ENCODE measurements at places on chromosomes 7 and 10.
A peak's percentile ranks its signal among the peaks of the same experiment; 100 is the strongest.

- DNase-seq = peak; percentile 59
These were observed 115.0 kb upstream of the ZNF438 start for GRCh38 chr10:31146491-31147209.

GRCh38 chr7:1567896-1568510 is 1.8 kb downstream of the PSMG3 start:
- no peak for DNase-seq

- DNase-seq = no peak
These were observed 25.8 kb downstream of the DENND10 start for GRCh38 chr10:119129721-119130120.

- DNase-seq = no peak
These were observed 2.3 kb upstream of the SEMA3C start for GRCh38 chr7:80921130-80921529.

GRCh38 chr7:26880852-26881251 is 16.5 kb upstream of the SKAP2 start:
- DNase-seq = no peak

DNA sequence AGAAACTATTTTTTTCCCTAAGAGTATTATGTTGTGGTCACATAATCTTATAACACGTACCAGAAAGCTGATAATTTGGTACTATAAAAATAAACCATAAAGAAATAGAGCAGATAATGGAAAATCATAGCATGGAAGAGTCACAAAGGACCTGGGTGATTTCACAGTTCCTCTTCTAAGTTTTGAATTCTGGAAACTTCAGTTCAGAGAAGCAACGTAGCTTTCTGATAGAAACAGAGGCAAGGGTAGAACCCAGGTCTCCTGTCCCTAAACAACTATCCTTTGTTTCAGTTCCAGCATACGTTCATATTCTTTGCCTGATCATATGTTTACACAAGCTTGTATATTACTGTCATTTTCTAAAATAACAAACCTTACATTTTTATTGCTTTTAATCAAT is 47.9 kb downstream of the MRC1 start:
- no peak for DNase-seq

DNA sequence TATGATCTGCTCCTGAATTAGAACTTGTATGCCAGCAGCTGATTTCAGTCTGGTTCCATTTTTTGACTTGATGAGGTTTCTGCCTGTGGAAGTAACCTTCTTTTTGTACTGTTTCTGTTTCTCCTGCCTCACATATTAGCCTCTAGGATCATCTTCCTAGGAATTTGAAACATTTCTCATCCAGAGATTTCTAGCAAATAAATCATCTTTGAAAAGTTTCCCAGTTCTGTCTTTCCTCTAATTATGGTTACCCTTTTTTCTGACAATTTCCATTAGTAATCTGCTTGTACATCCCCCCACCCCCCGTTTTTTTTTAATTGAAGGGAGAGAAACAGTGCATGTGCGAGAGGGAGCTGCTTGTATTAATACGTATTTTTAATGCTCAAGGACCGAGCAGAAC is 92.2 kb downstream of the NRF1 start:
- no peak for DNase-seq

DNA sequence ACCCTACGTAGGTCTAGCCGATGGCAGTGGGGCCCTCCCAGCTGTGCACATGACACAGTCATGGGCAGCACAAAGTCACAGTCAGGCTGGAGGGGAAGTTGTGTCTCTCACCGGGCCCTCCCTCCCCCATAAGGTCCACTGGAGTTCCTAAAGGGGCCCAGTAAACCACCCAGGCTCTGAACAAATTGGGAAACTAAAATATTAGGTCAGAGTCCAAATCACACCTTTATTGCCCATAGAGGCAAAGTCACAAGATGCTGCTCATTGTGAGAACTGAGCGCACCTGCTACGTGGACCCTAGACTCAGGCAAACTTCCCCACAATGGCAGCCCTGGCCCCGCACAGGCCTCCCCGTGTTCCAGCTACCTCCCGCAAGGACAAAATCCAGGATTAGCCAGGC is 45.2 kb upstream of the SH2B2 start:
- DNase-seq = no peak

GRCh38 chr10:14820775-14821154 is 17.1 kb downstream of the CDNF start:
- no peak for DNase-seq

DNA sequence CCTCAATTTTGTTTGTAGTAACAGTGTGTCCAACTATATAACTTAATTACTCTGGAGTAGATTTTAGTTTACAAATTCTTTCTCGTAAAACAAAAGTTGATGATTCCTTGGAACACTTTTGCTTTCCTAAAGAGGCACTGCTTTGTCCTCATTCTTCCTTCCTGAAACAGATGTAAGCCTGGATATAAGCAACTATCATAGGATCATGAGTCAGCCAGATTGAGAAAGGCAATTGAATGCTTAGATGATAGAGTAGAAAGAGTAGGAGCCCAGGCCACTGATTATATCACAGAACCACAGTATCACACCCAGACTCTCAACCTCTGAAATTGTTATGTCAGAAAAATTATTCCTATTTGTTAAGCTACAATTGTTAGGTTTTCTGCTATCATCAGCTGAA is 69.9 kb downstream of the TMEM106B start:
- peak; percentile 20 for DNase-seq

DNA sequence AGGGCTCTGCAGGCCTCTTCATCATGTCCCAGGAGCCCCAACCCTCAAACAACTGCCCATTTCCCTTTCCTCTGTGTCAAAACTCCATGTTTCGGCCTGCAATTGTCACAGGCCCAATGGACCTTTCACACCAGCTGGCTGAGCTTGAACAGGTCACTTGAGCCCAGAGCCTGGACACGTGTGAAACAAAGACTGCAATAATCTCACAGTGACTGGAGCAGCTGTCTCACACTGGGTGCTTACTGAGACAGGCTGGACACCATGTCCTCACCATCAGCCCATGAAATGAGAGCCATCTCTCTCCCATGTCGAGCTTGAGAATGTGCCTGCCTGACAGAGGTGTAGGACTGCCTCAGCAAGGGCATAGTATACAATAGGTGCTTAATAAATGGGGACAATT is 19.5 kb upstream of the EIF5AL1 start:
- DNase-seq = no peak

DNA sequence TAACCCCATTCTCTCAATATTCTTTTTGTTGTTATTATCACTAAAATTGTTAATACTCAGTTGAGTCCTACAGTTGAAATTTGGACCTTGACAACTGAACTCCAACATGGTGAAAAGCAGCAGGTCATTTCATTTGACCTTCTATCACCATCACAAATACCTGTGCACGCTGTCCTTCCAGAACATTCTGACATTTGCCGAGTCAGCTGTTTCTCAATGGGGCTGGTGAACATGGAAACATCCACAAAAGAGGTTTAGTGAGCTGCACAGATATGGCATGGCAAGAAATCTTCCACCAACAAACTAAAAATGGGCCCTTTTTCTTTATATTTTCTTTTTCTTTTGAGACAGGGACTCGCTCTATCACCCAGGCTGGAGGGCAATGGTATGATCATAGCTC is 169.7 kb downstream of the ZNF438 start:
- no peak for DNase-seq

DNA sequence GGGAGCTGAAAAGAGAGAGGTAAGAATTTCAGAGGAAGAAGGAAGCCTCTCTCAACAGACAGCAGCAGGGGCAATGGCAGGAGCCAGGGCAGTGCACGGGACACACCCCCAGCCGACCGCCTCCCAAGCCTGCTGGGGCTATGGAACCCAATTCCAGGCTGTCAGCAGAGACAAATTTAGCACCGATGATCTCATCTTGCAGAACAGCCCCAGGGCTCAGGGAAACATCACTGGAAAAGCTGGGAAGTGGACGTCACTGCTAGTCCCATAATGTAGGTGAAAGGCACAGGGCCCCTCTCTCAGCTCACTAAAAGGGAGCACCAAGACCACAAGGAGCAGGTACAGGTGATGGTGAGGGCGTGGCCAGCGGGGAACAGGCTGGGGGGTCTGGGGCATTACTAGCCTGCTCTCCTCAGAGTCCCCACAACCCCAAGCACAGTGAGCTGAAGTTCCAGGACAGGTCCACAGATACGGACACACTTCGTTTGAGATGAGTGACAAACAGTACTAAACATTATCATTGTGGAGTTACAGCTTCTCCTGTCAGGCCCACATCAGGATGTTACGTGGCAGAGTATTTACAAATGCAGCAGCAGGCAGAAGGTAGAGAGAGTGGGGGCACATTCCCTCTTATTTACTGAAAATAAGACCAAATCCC is 103.7 kb downstream of the PLXNA4 start:
- no peak for DNase-seq

DNA sequence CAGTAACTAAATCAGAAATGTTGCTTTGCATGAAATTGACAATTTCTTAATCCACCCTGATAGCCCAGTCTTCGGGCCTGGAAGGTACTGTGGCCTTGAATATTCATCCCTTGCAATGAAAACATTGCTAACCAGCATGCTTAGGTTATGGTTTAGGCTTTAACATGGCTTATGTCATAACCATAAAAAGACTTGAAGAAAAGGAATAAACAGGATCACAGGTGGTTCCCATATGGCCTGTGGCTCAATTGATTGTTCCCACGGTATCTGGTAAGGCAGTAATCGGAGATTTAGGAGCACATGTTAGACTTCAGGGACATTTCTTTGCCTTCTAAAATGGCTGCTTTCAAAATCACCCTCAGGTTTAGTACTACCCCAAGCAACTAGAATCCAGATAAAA is 139.5 kb downstream of the ST7 start:
- DNase-seq = no peak

DNA sequence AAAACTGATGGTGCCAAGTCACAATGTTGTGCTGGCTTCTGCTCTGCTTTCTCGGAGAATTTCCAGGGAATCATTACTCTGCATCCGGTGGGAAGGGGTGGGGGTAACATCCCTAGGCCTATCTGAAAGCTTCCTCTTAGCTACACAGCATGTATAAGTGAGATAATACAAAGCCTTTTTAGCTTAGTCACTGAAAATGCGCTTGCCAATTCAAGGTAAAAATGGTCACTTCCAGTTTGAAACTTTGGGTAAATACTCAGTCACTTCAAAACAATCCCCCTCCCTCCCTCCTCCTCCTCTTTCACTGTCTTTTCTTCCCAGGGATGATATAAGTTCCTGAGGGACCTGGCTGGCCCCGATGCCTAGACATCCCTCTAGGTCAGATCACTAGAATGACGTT is 57.3 kb upstream of the APBB1IP start:
- no peak for DNase-seq

DNA sequence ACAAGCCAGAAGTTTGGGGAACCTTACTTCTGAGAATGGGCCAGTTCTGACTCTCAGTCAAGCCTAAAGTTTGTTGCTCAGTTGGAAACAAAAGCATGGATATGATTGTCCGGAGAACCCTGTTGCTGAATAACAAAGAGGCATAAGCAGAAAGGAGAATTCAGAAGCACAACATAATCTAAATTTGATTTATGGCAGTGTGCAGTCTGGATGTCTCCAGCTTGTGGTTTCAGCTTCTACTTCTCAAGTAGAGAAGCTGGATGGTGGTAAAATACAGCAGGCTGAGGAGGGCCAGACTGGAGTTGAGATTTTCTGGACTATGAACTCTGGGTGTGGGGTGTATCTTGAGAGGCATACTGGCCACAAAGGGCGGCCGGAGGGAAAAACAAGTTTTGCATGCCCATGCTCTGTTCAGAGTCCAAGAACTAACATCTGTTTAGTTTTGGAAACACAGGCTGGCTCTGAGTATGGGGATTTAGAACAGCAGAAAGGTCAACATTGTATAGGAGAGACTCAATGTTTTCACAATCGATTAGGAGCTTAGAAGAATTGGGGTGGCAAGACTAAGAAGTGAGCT is 592.9 kb downstream of the CNTNAP2 start:
- DNase-seq = no peak

GRCh38 chr7:134892963-134893362 is 93.3 kb upstream of the AGBL3 start:
- peak; percentile 65 for DNase-seq

GRCh38 chr7:26159243-26159642 is 7.2 kb downstream of the NFE2L3 start:
- no peak for DNase-seq

- DNase-seq = no peak
These were observed 237.3 kb downstream of the DGKI start for GRCh38 chr7:137609500-137609899.
